Lung (tissue), 17 donors: ENCODE measurements at places on chromosomes 16 and 17.

GRCh38 chr17:21245639-21246084 is 7.5 kb downstream of the NATD1 start:
- no peak overlapping the region for H3K27ac ChIP-seq
- H3K36me3 ChIP-seq, result no peaks in the 10 kb centered on the region
- H3K27me3 ChIP-seq, result no peaks in the 10 kb centered on the region
- H3K4me1 ChIP-seq, result no peaks in the 10 kb centered on the region
- DNase-seq, result no peak

DNA sequence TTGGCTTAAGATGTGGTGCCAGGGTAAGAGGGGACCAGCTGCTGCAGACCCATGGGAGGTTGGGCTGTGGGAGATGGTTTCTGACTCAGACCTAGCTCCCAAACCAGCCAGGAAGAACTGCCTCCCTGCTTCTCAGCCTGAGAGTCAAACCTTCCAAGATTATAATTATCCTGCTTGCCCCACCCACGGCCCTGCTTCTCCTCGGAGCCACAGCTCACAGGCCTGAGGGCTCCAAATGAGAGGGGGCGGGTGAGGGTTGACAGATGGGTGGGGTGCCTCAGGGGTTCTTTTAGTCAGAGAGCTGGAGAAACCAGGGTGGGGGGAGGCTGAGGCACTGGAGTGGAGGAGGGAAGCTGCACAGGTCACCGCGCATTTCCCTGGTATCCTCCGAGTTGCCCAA is 28.7 kb upstream of the GRIN2A start:
- no peaks in the 10 kb centered on the region for H3K27me3 ChIP-seq
- no peak overlapping the region for H3K4me3 ChIP-seq

DNA sequence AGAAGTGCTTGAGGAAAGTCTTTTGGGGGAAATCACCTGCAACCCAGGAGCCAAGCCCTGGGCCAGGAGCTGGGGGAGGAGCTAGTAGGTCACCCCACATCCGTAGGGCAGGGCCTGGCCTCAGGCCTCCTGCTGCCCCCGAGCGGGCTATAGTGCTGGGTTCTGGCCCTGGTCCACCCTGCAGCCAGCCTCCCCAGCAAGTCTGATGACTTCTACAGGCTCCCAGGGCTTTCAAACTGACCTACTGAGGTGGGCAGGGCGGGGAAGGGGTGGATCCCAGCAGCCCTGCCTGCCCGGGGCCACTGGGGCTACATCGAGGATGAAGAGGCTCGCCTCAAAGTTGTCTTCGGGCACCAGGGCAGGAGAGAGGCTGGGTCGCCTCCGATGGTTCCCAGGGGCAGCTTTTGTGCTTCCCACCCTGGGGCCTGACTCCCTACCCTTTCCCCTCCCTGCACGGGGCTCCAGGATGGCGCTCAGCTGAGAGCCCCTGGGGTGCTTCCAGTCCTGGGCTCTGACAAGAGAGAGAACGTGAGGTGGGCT is 5.0 kb downstream of the CENPX start:
- H3K27me3 ChIP-seq, result no peaks in the 10 kb centered on the region
- DNase-seq, result no peak
- no peaks in the 10 kb centered on the region for H3K4me1 ChIP-seq

GRCh38 chr16:72434159-72434558 is 262.2 kb upstream of the PMFBP1 start:
- H3K27me3 ChIP-seq, result no peaks in the 10 kb centered on the region
- H3K4me3 ChIP-seq, result no peak overlapping the region
- H3K27ac ChIP-seq, result no peak overlapping the region
- no peaks in the 10 kb centered on the region for H3K36me3 ChIP-seq
